Activated CD8-positive, alpha-beta memory T cell treated with anti-CD3 and anti-CD28 coated beads for 1 hour (primary cell): ENCODE measurements at places on chromosomes 6 and 20.

- DNase-seq: no peak
Measured at GRCh38 chr6:35719830-35720733, 16.8 kb upstream of the ARMC12 start.

DNA sequence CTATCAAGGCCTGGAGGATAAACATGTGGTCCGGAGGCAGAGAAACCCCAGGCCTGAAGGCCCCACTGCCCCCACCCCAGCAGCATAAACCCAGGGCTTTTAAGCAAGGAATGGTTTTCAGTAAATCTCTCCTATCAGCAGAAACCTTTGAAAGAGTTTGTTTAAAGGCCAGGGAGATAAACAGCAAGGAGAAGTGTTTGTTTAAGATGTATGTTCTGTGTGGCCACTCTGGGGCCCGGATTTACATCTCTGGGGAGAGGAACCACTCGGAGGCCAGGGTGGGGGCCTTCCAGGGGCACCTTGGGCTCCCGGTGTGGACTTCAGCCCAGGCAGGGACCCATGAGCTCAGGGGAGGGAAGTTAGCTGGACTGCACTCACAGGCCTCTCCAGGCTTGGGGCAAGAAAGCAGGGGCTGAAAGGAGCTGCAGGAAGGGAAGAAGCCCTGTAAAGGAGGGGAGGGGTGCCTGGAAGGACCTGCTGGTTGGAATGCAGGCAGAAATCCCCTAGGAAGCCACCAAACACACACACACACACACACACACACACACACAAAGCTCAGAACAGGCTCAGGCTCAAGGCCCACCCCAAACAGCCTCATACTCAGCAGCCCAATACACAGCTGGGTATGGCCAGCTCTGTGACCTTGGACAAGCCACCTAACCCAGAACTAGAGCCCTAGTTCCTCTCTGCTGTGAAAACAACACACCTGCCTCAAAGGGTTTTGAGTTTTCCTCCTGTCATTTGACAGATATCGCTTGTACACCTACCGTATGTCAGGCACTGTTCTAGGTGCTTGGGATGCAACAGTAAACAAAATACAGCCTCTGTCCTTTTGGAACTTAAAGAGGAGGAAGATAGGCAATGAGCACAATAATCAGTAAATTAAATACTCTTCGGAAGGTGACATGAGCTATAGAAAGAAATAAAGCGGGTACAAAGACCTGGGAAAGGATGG, 26.2 kb upstream of the FOXP4 start:
- DNase-seq: no peak

GRCh38 chr6:163414946-163415619, 565 bp downstream of the QKI start:
- DNase-seq: no peak

DNA sequence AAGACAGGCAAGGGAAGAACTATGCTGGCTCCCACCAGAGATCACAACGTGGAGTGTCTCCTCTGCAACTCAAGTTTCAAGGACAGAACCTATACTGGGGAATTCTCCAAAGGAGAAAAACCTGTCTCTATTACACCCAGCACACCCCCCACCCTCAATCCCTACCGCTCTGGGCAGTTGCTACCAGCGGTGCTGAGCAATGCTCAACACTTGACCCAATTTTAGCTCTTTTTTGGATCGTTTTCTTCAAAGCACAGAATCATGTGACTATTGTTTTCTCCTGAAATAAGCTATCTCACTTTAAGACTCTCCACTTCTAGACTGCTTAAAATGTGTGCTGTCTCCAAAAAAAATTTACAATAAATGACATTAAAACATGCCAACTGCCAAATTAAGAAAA, 23.3 kb downstream of the MAP7 start:
- no peak for DNase-seq

GRCh38 chr6:113464960-113465359, 392.2 kb upstream of the MARCKS start:
- no peak for DNase-seq

DNA sequence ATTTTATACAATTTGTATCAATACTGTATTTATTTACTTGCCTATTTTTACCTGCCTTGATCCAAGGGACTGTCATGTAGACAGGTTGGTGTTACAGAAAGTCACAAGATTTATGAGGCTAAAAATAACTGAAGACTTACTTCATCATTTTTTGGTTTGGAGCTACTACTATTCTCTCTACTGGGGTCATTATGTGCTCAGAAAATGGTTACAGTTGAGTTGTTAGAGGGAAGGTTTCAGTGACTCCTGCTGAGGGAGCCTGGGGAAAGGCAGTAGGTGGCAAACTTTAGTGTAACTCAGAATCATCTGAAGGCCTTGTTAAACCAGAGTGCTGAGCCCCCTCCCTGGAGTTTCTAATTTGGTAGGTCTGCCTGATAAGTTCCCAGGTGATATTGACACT, 118.8 kb downstream of the TINAG start:
- no peak for DNase-seq

DNA sequence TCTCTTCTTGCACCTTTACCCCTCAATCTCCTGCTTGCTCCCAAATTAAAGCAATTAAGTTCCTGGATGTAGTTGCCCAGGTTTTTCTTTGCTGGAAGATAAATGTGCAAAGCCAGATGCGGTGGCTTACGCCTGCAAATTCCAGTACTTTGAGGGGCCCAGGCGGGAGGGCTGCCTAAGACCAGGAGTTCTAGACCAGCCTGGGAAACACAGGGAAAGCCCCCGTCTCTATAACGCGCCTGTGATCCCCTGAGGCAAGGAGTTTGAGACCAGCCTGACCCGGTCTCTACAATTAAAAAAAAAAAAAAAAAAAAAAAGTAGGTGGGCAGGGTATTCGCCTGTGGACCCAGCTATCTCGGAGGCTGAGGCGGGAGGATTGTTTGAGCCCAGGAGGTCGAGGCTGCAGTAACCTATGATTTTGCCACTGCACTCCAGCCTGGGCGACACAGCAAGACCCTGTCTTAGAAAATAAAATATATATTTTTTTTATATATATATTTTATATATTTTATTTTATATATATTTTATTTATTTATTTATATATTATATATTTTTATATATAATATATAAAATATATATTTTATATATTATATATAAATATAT, 461 bp upstream of the DCDC2 start:
- no peak for DNase-seq

- DNase-seq: no peak
Measured at GRCh38 chr6:159739341-159739740, 12.0 kb downstream of the WTAP start.

DNA sequence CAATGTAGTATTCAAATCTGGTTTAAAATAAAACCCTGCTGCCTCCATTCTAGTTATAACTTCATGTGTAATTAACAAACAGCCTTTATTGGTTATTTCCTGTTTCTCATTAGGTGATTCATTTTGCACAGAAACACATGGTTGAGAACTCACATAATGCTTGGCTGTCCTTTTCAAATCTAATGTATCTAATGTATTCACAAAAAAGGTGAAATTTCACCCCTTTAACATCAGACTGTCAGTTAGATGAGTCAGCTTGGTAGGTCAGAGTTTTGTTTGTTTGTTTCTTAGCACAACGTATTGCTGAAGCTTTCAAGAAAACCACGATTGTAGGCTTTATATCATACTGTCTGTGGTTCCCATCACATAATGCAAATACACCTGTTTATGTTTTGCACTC, 78.7 kb upstream of the TMEM30A start:
- DNase-seq: no peak

- DNase-seq: no peak
Measured at GRCh38 chr6:141996823-141997222, 135.9 kb upstream of the GJE1 start.

DNA sequence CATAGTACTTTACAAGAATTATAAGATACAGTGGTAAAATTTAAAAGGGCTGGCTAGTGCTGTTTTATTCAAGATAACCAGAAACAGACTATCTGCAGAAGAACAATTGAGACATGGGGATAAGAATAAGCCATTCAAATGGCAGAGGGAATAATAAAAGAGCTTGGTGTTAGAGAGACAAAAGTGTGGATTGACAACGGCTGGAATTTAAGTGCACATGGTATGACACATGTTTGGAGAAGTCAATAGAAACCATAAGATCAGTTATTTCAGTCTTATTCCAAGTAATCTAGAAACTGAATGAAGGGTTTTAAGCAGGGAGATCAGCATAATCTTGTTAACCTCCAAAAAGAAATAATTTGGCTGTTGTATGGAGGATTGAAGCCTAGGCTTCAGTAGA, 1205.5 kb upstream of the CITED2 start:
- no peak for DNase-seq

GRCh38 chr6:31762878-31763618, 592 bp downstream of the SAPCD1 start:
- DNase-seq: no peak

- no peak for DNase-seq
Measured at GRCh38 chr6:2944405-2945152, 26.8 kb downstream of the SERPINB6 start.

- no peak for DNase-seq
Measured at GRCh38 chr20:23371496-23371895, 9.5 kb downstream of the GZF1 start.

GRCh38 chr20:3871550-3872265, 17.5 kb upstream of the PANK2 start:
- DNase-seq: no peak

DNA sequence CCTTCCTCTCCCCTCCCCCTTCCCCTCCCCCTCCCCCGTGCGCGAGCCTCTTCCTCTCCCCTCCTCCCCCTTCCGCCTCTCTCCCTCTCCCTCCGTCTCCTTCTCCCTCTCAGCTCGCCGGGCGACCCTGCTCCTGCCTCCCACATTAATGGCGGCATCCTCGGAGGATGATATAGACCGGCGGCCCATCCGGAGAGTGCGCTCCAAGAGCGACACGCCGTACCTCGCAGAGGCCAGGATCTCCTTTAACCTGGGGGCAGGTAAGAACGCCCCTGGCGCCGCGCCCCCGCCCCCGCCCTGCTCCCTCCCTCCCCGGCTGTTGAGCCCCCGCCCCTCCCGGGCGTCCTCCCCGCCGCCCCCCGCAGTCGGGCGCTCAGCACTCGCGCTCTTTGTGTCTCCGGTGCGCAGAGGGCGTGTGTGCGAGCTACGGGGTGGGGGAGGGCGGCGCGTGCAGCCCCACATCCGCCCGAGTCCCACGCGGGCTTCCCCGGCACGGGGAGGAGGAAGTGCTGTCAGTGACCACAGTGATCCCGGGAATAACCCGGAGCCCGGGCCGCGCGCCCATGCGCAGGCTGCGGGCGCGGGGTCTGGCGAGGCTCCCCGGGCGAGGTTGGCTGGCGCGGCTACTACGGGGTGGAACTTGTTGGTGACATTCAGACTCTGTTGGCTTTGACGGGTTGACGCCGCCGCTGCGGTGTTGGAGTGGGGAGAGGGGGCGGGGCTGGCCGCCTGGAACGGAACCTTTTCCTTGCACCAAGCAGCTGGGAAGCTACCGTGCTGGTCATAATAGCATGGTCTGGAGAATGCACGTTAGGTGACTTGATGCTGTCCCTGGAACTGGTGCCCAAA, 33.2 kb downstream of the PHACTR1 start:
- no peak for DNase-seq

GRCh38 chr20:53579266-53579580, 14.4 kb downstream of the ZNF217 start:
- DNase-seq: no peak

- DNase-seq: no peak
Measured at GRCh38 chr6:42565823-42566613, 2.2 kb downstream of the UBR2 start.

DNA sequence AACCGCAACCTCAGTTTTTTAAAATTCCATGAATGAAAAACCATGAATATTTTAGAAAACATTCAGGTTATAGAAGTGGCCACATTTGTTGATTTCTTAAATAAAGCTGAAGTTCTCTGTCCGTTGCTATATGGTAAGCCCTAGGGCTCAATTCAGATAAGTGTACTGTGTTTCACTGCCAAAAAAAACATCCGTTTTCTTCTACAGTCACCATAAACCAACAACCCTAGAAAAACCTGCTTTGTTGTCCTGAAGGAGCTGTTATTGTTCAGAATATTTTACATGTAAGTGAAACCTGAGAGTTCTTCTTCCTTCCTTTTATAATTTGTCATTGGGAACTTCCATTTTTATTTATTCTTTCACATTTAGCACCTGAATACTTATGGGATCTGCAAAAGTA, 274.1 kb downstream of the TFAP2A start:
- DNase-seq: no peak

GRCh38 chr20:16710781-16711180, 19.0 kb upstream of the SNRPB2 start:
- DNase-seq: no peak

DNA sequence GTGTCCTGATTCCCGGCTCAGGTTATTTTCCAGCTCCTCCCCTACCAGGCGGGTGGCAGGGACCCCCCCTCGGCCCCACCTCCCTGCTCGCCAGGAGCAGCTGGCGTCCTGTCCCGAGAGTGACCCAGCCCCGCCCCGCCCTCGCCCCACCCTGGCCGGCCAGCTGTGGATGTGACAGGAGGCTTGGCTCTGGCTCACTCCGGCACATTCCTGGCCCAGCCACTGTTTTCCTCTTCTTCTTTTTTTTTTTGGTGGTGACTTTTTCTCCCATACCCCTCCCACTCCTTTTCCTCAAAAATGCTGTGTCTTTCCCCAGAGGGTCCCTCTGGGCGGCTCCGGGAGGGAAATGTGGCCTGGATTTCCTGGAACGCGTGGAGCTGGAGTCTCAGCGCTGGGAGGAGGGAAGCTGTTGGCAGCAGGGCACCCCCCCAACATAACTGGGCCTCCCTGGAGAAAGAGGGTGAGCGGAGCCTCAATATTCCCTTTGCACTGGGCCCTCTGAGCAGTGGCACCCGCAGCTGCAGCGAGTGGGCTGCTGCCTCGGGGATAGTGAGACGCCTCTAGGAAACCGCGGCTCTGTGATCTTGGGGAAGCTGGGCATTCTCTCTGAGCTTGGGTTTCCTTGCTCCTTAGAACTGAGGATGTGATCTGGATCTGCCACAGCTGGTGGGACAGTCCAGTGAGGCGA, 28.3 kb upstream of the CSNK2A1 start:
- DNase-seq: no peak

DNA sequence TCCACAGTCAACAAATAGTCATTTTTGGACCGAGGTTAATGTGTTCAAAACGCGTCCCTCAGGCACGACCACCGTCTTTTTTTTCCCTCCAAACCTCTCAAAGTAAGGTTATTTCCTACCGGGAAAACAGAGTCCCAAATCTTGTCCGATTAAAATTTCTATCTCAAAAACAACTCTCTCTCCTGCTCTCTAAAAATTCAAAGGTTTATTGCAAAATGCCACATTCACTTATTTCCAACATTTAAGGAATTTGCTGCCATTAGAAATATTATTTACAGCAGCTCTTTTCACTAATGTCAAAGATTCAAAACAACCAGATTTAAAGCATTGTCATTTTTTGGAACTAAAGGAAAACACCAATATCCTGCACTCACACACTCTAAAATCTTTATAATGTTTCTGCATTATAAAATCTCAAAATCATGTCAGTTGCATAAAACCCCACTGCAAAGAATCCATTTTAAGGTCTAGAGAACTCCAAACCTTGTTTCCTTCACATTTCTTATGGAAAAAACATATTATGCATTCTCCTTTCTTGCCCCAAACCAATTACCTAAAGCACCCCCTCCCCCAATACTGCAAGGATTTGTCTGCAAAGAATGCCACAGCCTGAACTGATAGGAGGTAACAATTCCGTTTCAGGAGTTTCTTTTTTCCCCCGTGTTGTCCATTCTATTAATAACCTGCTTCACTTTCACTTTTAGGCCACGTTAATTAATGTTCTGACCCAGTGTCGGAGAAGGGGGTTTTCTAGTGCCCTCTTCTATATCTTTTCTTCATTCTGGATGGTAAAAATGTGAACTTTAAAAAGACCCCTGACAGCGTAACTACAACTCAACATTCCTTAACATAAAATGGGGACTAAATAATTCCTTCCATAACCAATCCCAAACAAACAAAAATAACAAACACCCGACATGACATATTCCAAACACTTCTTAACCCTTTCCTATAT, 1.4 kb downstream of the NRN1 start:
- DNase-seq: no peak
